ENCODE measurements at places on chromosomes 11 and 22. TPM values are rescaled to one million over a fixed set of nuclear protein-coding genes. Genes with fewer than 3 reads are reported as not detected.

Gene IL17REL
- not detected for total RNA-seq

Gene SLC22A8
- not detected for total RNA-seq

Gene LARGE2
- total RNA-seq = 1.3 TPM

Gene RCOR2
- total RNA-seq = 1.9 TPM

DNA sequence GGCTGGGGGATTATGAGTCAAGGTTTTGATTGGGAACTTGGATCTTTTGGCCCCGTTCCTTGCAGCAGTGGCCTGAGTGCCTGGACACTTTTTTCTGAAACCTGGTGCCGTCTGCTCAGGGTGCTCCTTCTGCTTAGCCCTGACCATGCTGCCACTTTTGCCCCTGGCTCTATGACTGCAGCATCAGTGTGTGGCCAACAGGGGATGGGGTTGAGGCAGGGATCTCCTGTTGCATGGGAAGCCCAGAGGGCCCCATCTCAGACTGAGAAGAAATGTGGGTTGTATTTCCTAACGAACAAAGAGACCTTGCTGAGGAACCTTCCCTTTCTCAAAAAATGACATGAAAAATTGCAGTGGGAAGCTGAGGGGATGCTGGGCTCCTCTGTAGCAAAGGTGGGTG is 18.7 kb downstream of the POU2F3 start:
- no peak for DNase-seq

DNA sequence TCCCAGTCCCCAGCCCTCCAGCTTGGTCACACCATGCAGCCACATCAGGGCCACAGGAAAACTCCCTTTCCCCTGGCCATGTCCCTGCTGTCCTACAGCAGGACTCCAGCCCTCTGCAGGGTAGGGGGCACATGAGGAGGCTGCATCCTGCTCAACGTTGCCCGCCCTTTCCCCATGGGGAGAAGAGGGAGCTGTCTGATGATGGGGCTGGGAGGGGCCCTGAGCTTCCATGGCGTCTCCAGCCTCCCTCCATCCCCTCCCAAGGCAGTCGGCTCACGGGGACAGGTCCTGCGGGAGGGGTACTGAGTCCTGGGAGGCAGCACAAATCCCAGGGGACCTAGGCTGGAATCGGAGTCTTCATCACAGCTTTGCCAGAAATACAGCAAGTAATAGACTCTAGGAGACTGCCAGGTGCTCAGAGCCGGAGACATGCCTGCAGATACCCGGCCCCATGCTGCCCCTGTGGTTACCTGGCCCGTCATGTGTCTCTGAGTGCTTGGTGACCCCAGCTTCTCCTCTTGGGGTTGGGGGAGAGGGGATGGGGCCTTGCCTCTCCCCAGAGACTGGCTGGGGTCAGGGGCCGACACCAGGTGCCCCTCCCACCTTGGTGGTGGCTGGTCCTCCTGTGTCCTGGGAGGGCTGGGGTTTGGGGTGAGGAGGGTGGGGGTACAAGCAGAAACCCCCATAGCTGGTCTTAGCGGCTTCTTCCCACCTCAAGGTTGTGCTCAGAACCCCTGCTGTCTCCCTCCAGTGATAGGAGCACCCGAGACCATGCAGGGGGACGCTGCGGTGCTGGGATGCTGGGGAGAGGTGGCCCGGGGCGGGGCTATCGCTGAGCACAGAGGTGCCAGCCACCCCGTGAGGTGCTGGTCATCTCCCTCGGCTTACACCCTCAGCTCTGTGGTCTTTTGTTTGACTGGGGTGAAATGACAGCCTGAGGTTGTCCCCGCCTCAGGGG is 2.3 kb downstream of the MRGPRE start:
- DNase-seq = no peak

DNA sequence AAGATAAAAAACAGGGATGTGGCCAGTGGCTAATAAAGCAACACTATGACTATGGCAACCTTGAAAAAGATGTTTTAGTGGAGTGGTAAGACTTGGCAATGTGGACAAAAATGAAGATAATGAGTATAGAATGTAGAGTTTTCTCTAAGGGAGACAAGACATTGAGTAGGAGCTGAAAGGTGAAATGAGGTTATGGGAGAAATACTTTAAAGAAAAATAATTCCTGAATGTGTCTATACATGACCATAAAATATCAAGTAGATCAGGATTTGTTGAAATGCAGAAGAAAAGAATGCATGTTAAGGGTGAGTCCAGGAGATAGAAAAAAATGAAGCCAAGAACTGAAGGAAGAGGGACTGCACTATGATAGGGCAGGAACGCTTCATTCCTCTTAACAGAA is 101.6 kb upstream of the CARD18 start:
- no peak for DNase-seq

DNA sequence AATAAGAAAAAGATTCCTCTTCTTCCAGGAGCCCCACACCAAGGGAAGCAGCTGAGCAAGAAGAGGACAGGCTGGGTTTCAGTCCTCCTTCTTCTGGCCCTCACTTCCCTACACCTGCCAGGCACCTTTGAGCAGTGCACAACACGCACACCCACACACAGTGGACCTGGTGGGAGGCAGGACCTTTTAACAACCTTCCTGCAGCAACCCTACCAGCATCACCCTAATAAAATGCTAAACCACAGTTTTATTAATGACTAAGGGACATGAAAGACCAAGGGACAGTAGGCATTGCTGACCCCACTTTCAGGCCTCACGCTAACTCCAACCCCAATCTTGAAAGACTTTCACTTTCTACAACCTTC is 12.2 kb downstream of the ARAP1 start:
- no peak for DNase-seq

- DNase-seq = no peak
Observed at GRCh38 chr11:102929972-102930371, 25.6 kb downstream of the MMP13 start.

DNA sequence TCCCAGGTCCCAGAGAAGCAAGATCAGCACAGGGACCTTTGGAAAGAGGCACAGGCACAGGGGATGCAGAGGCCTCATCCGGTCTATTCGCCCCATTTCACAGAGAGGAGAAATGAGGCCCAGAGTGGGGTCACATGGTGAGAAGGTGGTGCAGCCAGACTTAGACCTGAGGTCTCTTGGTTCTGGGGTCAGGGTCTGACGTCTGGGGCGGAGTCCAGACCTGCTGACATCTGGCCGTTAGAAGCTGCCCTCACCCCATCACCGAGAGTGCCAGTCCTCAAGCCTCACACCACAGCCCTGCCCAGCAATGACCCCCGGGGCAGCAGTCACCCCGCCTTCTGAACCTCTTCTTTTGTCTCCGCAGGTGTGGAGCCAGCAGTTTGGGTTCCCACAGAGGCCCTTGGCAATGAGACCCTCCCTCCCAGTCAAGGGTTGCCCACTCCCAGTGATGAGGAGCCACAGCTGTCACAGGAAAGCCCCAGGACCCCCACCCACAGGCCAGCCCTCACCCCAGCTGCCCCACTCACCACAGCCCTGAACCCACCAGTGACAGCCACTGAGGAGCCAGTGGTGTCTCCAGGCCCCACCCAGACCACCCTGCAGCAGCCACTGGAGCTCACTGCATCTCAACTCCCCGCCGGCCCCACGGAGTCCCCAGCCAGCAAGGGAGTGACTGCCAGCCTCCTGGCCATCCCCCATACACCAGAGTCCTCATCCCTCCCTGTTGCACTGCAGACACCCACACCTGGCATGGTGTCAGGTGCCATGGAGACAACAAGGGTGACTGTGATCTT is 62.4 kb downstream of the OTOG start:
- DNase-seq = no peak

DNA sequence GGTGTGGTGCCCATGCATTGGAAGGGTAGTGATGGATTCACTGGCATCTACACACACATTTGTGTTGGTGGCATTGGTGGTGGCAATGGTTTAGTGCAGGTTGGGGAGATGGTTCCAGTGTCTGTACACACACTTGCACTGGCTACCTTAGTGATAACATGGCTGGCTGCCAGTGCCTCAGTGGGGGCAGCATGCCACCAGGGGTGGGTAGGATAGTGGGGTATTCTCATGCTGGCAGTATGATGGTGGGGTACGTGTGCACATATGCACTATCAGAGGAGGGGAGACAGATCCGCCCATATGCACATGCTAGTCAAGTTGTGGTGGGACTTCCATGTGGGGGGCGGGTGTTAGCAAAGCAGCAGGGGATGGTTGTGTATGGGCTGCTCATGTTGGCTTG is 7.1 kb upstream of the OR8K3 start:
- no peak for DNase-seq

GRCh38 chr22:23215294-23216241 is 35.3 kb downstream of the BCR start:
- DNase-seq = no peak

All from urinary bladder (tissue), 4 donors.